Activated T-cell treated with anti-CD3 and anti-CD28 coated beads, Interleukin-2, amount 50 U/mL, for 72 hours (primary cell): ENCODE measurements at places on chromosomes 7 and 10. TPM values are rescaled to one million over a fixed set of nuclear protein-coding genes. Genes with fewer than 3 reads are reported as not detected.

- DNase-seq, result no peak
Measured at GRCh38 chr10:78804411-78805032, 264.2 kb upstream of the ZMIZ1 start.

- DNase-seq, result no peak
Measured at GRCh38 chr10:11828682-11829284, 5.6 kb downstream of the PROSER2 start.

Gene PIK3AP1
- 5.1 TPM for total RNA-seq

GRCh38 chr10:43077421-43078171 lies 727 bp downstream of the RET start:
- DNase-seq, result no peak
